ENCODE measurements at places on chromosomes 2 and 18. TPM values are rescaled to one million over a fixed set of nuclear protein-coding genes. Genes with fewer than 3 reads are reported as not detected.
A peak's percentile ranks its signal among the peaks of the same experiment; 100 is the strongest.

Gene TAF4B
- total RNA-seq, result 2.9 TPM

Gene MC5R
- total RNA-seq, result not detected

DNA sequence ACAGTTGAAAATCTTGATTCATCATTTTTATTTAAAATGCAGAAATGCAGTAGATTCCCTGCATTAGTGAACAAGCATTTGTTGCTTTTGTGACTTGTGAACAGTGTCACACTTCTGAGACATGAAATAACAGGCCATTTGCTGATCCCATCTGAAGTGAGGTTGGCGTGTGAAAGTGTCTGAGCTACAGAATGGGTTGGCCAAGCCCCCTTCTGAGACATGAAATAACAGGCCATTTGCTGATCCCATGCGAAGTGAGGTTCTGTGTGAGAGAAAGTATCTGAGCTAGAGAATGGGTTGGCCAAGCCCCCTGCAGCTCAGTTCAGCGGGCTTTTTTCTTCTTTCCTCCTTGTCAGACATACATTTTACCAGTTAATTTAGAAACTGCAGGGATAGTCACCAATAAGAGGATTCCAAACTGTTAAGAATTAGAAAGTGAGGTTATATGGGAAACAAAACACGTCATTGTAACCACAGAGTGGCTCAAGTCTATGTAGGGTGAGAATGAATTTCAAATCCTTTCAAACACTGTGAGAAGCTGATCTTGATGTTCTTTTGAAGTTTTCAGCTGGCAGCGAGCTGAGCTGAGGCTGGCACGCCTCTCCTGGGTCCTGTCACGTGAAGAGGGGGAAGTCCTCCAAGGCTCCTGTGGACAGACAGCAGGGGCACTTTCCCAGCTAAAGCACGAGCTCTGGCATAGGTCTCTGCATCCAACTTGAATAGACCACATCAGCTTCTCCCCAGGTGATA lies 339.2 kb upstream of the SALL3 start:
- no peaks in the 10 kb centered on the region for H3K36me3 ChIP-seq
- no peak overlapping the region for H3K27ac ChIP-seq
- no peak overlapping the region for H3K4me3 ChIP-seq

DNA sequence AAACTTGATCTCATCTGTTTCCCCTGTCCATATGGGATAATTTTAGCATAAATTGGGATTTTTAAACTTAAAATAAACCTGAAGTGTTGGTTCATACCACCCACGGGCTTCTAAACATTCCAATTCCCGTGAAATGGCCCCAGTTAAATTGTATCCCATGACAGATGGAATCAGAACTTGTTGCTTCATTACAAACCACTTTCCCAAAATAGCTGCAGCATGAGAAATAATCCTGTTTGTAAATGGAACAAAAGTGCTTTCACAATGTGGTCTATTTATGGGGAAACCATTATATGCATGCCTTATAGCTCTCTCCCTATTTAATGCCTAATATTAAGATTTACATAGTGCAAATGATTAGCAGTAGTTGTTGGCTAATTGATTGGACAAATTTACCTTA lies 15.9 kb downstream of the SCG2 start:
- no peak overlapping the region for H3K4me3 ChIP-seq
- H3K4me1 ChIP-seq, result no peaks in the 10 kb centered on the region
- no peak overlapping the region for H3K27ac ChIP-seq
- H3K27me3 ChIP-seq, result no peaks in the 10 kb centered on the region

- no peak overlapping the region for H3K4me3 ChIP-seq
- no peaks in the 10 kb centered on the region for H3K4me1 ChIP-seq
- DNase-seq, result peak; percentile 67
- no peaks in the 10 kb centered on the region for H3K27me3 ChIP-seq
- H3K36me3 ChIP-seq, result no peaks in the 10 kb centered on the region
- H3K27ac ChIP-seq, result no peak overlapping the region
Observed at GRCh38 chr2:242020196-242021004, 150.9 kb downstream of the RTP5 start.

Gene VRK2
- total RNA-seq, result 18.1 TPM

DNA sequence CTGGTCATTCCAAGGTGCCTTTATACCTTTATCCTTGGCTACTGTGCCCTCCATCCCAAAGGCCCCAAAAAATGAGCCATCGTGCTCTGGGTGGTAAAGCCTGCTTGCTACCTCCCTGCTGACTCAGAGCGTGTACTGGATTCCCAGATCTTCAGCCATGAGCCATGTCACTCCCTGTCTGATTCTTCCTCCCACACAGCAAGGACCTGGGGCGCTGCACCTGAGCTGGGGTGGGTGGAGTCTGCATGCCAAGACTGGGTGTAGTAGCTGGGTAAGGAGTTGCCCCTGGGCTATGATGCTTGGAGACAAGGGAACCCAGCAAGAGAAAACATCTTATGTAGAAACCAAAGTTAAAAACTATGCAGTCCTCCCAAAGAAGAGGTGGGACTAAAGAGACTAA lies 37.2 kb upstream of the APCDD1 start:
- H3K4me1 ChIP-seq, result no peaks in the 10 kb centered on the region
- DNase-seq, result no peak
- no peaks in the 10 kb centered on the region for H3K36me3 ChIP-seq

DNA sequence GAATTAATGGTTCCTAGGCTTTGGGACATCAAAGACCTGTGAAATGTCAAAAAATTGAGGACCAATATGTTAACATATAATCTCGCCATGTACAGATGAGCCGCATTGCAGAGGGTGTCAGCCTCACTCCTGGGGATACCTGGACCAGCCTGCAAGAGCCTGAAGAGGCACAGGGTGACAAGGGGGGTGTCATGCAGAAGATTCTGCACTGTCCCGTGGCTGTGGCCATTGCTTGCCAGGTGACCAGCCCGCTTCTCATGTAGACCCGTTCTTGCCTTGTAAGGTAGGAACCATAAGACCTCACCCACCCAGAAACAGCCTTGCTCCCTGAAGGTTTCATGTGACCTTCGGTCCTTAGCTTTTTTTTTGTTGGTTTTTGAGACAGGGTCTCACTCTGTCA lies 37.5 kb downstream of the TMEM37 start:
- no peak for DNase-seq
- no peaks in the 10 kb centered on the region for H3K36me3 ChIP-seq
- no peaks in the 10 kb centered on the region for H3K27me3 ChIP-seq
- H3K27ac ChIP-seq, result no peak overlapping the region
- H3K4me3 ChIP-seq, result no peak overlapping the region

GRCh38 chr2:20052861-20053281 lies 1.4 kb upstream of the LAPTM4A start:
- peaks cover 24% of the 10 kb centered on the region for H3K4me1 ChIP-seq
- H3K36me3 ChIP-seq, result no peaks in the 10 kb centered on the region
- no peaks in the 10 kb centered on the region for H3K27me3 ChIP-seq
- peak overlapping the region; percentile 57 for H3K4me3 ChIP-seq

- H3K27ac ChIP-seq, result no peak overlapping the region
- no peak overlapping the region for H3K4me3 ChIP-seq
- no peak for DNase-seq
- peaks cover 19% of the 10 kb centered on the region for H3K36me3 ChIP-seq
- H3K4me1 ChIP-seq, result no peaks in the 10 kb centered on the region
Observed at GRCh38 chr2:241177526-241178334, 10.7 kb upstream of the ANO7 start.

Gene TEKT4
- not detected for total RNA-seq

DNA sequence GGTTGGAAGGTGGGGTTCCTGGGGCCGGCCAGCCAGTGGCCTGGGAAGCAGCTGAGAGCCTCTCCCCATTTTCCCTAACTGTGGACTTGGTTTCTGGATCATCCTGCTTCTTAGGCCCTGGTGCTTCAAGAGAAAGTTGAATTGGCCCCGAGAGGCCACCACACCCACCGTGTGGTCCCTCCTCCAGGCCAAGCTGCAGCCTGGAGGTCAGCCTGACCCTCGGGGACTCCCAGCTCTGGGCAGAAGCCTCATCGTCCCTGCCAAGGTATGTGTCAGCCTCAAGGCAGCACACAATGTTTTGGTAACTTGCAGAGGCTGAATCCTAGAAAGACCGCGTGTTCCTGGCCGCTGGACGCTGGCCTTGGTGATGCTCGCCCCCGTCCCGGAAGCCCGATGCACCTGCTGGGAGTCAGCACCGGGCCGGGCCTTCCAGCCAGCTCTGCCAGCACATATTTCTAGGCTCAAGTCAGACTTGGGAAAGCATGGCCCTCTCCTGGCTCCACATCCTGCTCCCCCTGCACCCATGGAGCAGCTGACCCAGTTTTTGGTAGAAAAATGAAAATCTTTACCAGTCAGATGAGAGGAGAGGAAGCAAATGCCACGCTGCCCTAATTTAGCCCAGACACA lies 72.6 kb downstream of the ACTR2 start:
- no peaks in the 10 kb centered on the region for H3K27me3 ChIP-seq
- no peak for DNase-seq
- no peaks in the 10 kb centered on the region for H3K36me3 ChIP-seq
- no peak overlapping the region for H3K27ac ChIP-seq

DNA sequence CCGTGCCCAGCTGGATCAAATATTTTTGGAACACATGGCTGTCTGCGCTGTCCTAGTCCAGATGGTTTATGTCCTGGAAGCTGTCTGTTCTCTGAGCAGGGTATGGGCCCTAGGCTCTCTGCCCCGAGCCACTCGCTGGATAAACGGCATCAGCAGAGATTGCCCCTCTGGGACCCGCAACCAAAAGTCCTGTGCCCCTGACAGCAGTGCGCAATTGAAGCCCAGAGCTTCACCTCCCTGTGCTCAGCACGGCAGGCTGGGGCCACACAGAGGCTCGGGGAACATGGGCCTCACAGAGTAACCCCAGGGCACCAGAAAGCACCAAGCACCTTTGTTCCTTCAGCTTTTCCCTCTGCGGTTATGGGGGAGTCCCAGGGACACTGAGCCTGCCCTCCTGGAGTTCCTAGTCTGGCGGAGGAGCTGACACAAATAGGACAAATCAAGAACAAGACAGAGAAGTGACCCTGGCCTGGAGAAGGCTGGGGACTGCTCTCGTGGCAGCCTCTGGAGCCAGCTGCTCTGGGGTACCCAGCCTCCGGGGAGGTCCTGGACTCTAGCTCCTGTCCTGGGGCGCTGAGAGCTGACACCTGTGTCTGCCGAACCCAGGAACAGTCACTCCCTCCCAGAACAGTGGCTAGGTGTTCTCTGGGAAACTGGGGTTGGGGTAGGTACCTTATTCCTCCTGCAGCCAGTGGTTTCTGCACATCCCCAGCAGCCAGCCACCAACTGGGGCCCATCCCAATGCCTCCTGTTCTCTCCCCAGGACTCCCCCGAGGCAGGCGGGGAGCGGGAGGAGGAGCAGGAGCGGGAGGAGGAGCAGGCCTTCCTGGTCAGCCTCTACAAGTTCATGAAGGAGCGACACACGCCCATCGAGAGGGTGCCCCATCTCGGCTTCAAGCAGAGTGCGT lies 12.3 kb downstream of the ARID5A start:
- H3K27me3 ChIP-seq, result no peaks in the 10 kb centered on the region
- H3K36me3 ChIP-seq, result no peaks in the 10 kb centered on the region
- no peak overlapping the region for H3K4me3 ChIP-seq
- no peak overlapping the region for H3K27ac ChIP-seq
- no peaks in the 10 kb centered on the region for H3K4me1 ChIP-seq

GRCh38 chr2:64932371-64933216 lies 56.6 kb upstream of the SLC1A4 start:
- no peaks in the 10 kb centered on the region for H3K27me3 ChIP-seq
- no peaks in the 10 kb centered on the region for H3K36me3 ChIP-seq
- no peak overlapping the region for H3K4me3 ChIP-seq
- H3K4me1 ChIP-seq, result no peaks in the 10 kb centered on the region
- H3K27ac ChIP-seq, result no peak overlapping the region
- no peak for DNase-seq

GRCh38 chr18:6444466-6445228 lies 29.9 kb upstream of the L3MBTL4 start:
- H3K4me1 ChIP-seq, result no peaks in the 10 kb centered on the region
- H3K4me3 ChIP-seq, result no peak overlapping the region
- H3K27me3 ChIP-seq, result no peaks in the 10 kb centered on the region
- no peak for DNase-seq

- H3K27me3 ChIP-seq, result no peaks in the 10 kb centered on the region
- H3K4me3 ChIP-seq, result no peak overlapping the region
- H3K27ac ChIP-seq, result no peak overlapping the region
- no peaks in the 10 kb centered on the region for H3K36me3 ChIP-seq
Observed at GRCh38 chr2:196384729-196385128, 213.4 kb upstream of the STK17B start.

Gene LYG2
- not detected for total RNA-seq

DNA sequence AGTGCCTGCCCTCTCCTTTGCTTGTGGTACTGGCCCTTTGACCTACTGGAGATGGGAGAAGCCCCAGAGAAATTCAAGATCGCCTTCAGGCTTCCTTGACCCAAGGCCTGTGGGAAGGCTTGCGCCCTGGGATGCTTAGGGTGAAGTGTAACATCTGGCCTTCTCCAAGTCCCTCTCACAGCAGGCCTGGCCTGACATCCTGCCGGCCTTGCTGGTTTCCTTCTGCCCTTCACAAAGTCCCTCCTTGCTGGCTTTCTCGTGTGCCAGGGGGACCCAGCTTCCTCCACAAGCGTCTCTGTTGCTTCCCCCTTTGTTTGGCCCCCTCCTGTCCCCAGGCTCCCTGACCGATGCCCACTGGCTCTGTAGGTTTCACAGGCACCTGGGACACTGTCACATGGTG lies 26.4 kb downstream of the TCF7L1 start:
- no peak for DNase-seq
- no peaks in the 10 kb centered on the region for H3K27me3 ChIP-seq
- H3K36me3 ChIP-seq, result no peaks in the 10 kb centered on the region
- H3K4me1 ChIP-seq, result peaks cover 4% of the 10 kb centered on the region

DNA sequence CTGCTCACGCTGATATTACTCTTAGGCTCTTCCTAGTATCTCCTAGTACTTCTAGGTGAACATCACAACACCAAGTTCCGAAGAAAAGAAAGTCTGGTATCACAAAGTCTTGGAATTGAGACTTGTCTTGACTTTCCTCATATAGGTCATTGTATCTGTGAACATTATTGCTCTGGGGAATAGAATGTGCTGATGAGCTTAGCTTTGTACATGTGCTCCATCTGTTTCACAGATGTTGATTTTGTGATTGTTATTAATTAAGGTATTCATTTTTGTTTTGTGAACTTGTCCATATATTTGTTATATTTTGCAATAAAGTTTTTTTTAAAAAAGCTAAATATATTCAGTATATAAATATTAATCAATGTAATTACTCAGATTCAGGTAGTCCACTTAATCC lies 111.7 kb downstream of the BABAM2 start:
- H3K27me3 ChIP-seq, result no peaks in the 10 kb centered on the region
- no peaks in the 10 kb centered on the region for H3K36me3 ChIP-seq
- H3K27ac ChIP-seq, result no peak overlapping the region

GRCh38 chr18:45069546-45069945 lies 388.9 kb downstream of the SETBP1 start:
- H3K36me3 ChIP-seq, result no peaks in the 10 kb centered on the region
- H3K4me1 ChIP-seq, result no peaks in the 10 kb centered on the region
- DNase-seq, result no peak
- no peak overlapping the region for H3K4me3 ChIP-seq
- no peak overlapping the region for H3K27ac ChIP-seq

Gene PFN4
- 0.16 TPM for total RNA-seq

Measured in pancreas (tissue), 10 donors.